ENCODE measurements at places on chromosomes 5 and 9.

DNA sequence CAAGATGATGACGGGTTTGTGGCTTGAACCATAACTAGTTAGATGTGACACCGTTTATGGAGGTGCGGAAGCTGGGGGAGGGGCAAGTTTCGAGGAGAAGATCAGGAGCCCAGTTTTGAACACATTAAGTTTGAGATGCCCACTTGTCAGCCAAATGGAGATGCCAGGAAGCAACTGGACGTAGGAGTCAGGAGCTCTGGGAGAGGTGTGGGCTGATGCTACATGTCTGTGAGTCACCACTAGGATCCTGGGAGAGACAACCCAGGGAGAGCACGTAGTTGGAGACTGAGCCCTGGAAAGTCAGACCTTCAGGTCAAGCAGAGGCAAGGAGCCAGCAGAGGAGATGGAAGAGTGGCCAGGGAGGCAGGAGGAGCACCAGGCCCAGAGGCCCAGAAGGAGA, 48.8 kb upstream of the SLC25A51 start:
- DNase-seq = no peak

- DNase-seq = no peak
Measured at GRCh38 chr9:5301544-5301943, 3.0 kb downstream of the RLN2 start.

GRCh38 chr5:135244620-135245021, 154.4 kb downstream of the MACROH2A1 start:
- DNase-seq = peak; percentile 55

GRCh38 chr5:179185941-179186411, 125.8 kb downstream of the ZNF354C start:
- DNase-seq = no peak

GRCh38 chr9:72931437-72931836, 21.4 kb downstream of the ALDH1A1 start:
- no peak for DNase-seq

DNA sequence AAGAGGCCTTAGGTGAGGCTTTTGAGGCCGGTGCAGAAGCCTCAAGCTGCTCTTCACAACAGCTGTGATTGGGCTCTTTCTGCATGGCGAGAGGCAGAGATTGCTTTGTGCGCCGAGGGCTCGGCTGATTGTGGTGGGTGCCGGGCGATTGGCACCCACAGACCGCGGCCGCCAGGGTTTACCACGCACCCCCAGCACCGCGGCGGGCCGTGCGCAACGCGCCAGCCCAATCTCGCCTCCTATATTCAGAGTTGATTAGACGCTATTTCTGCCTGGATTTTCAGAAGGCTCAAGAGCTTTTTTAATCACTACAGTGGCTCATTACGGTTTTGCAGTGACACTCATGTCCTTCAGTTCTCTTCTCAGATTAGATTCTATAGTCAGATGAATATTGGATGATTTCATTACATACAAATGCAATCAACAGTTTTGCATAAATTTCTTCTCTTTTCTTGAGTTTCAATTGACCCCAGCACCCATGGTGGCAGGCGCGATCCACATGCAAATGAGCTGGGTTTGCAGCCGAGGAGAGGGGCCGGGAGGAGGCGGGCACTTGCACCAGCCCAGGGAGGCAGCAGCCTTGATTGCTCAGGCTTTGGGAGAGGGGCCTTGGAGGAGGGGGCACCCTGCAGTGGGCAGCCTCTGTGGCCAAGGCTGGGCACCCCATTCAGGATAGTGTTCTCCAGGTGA, 33.8 kb upstream of the PTGS1 start:
- no peak for DNase-seq

DNA sequence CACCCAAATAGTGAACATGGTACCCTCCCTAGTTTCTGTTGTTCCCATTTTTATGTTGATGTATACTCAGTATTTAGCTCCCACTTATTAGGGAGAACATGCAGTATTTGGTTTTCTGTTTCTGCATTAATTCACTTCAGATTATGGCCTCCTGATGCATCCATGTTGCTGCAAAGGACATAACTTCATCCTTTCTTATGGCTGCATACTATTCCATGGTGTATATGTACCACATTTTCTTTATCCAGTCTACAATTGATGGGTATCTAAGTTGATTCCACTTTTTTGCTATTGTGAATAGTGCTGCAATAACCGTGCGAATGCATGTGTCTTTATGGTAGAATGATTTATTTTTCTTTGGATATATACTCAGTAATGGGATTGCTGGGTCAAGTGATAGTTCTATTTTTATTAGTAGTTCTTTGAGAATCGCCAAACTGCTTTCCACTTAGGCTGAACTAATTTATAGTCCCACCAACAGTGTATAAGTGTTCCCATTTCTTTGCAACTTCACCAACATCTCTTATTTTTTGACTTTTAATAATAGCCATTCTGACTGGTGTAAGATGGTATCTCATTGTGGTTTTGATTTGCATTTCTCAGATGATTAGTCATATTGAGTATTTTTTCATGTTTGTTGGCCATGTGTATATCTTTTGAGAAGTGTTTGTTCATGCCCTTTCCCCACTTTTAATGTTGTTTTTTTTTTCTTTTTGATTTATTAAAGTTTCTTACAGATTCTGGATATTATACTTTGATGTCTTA, 79.6 kb downstream of the SMIM15 start:
- no peak for DNase-seq

DNA sequence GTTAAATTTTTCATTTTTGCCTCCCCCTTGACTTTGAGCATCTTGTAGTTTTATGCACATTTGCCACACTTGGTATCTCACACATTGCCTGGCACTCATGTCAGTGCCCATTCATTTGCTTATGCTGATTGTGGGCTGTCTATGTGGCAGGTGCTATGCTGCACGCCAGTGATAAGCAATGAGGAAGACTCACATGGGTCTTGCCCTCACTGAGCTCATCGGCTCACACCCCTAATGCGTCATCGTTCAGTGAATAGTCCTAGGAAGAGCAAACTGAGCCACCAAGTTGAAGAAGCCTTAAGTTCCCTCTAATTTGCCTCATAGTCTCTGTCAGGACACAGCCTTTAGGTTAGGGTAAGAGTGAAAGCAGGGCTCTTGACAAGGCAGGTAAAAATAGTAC, 209.4 kb upstream of the IL12B start:
- no peak for DNase-seq

DNA sequence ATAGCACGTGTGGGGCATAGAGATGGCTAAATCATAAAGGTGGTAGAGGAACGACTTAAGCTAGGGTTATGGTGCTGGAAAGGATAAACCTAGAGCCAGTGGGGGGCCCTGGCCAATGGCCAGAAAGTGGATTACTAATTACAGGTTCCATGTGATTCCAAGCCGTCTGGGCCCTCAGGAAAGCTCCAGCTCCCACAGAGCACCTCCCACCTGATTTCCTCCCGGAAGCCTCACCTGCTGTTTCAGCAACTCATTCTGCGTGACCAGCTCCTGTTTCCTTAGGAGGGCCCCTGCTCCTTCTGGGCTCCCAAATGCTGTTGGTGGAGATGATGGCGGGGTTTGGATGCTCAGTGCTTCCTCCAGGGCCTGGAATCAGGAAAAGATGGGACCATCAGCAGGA, 16.2 kb downstream of the GPX3 start:
- no peak for DNase-seq

GRCh38 chr9:104868687-104869404, 59.1 kb downstream of the ABCA1 start:
- peak; percentile 92 for DNase-seq

DNA sequence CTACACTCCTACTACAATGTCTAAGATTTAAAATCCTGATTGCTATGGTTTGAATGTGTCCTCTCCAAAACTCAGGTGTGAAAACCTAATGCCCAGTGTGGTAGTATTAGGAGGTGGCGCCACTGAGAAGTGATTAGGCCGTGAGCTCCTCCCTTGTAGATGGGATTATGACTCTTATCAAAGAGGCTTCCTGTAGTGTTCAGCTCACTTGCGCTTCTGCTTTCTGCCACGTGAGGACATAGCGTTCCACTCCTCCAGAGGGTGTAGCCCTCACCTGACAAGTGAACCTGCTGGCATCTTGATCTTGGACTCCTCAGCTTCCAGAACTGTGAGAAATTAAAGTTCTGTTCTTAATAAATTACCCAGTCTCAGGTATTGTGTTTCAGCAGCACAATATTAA, 33.0 kb upstream of the WHRN start:
- no peak for DNase-seq

- DNase-seq = no peak
Measured at GRCh38 chr5:76657683-76658311, 34.6 kb upstream of the F2RL2 start.

DNA sequence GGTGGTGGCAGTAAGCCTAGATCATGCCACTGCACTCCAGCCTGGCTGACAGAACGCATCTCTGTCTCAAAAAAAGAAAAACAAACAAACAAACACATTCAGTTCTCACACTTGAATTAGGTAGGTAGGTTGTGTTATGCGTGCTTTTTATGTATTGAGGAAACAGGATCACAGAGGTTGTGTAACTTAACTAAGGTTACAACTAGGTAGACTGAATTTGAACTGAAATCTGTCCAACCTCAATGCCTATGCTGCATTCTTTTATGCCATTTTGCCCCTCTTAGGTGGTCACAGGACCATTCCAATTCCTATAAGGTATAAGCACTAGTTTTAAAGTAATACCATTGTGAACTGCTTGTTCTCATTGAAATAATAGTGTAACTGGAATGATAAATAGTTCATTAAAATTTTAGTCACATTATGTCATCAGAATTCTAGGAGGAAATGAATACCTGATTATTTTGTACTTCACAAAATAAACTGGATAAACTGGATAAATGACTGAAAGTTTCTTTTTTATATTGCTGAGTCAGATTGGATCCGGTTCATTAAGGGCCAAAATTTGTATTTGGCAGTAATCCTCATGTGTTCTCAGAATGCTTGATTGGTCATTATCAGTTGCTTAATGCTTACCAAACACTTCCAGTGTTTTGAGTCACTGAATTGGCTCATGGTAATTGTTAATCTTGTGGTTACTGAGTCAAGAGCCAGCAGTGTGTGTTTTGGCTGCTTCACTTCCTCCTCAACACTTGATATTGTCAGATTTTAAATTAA, 7.1 kb downstream of the UBAP1 start:
- DNase-seq = peak; percentile 15

DNA sequence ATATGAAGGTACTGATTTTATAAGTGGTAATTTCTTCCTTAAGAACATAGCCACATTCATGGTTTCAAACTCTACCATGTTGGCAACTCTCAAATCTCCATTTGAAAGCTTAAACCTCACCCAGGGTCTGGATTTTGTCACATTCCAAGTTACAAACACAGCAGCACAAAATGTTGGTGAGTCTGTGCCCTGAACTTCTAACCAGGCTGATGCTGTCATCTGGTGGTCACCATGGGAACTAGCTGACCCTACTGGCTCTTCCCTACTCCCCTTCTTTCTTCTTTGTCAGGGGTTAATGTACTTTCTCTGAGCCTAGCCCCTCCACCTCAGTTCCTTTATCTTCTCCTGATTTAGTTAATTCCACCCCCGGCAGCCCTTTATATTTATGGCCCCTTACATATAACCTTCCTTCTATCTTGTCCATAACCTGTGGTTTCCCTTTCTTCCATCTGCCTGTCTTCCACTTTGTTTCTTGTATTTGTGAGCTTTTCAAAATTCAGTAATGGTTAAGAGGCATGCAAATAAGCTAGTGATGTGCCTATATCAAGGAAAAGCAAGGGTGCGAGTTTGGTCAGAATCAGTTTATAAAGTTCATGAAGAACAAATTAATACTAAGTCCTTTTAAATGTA, 35.9 kb downstream of the TGFBR1 start:
- no peak for DNase-seq

DNA sequence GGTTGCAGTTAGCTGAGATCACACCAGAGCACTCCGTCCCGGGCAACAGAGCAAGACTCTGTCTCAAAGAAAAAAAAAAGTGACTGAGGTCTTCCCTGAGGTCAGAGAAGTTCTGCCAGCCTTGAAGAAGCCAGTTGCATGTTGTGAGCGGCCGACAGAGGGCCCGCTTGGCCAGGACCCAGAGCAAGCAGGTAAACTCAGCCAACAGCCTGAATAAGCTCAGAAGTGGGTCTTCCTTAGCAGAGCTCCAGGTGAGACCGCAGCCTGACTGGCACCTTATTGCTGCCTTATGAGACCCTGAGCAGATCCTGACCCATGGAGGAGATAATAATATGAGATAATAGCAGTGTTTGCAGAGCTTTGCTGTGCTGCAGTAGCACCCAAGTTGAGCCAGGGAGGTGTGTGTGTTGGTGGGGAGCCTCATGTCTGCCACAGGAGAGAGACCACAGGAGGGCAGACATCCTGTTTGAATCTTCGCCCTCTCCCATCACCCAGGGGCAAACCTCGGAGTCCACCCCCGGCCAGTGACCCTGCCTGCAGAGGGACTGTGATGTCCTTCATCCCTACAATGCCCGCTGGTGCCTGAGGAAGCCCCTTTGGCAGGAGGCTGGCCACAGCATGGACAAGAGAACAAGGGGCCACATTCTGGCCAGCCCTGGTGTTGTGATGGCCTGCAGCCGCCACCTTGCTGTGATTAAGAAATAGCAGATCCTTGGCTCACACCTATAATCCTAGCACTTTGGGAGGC, 10.8 kb upstream of the BARX1 start:
- DNase-seq = peak; percentile 78

DNA sequence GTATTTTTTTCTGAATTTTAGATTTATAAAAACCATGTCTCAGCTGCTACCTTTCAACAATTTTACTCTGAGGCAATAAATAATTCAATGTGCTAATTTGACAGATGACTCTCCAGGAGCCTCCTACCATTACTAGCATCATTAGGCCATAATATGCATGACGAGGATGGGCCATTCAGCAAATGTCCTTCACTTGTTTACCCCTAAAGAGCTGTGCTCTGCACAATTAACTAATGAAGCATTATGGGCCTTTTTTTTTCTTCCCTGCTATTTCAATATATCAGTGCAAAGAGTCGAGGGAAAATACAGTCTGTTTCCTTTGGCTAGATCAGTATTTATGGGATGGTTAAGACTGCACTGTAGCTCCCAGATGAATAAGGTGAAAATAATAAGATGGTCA, 627.2 kb downstream of the ISL1 start:
- no peak for DNase-seq

- no peak for DNase-seq
Measured at GRCh38 chr9:81814794-81815464, 113.3 kb upstream of the SPATA31D4 start.

DNA sequence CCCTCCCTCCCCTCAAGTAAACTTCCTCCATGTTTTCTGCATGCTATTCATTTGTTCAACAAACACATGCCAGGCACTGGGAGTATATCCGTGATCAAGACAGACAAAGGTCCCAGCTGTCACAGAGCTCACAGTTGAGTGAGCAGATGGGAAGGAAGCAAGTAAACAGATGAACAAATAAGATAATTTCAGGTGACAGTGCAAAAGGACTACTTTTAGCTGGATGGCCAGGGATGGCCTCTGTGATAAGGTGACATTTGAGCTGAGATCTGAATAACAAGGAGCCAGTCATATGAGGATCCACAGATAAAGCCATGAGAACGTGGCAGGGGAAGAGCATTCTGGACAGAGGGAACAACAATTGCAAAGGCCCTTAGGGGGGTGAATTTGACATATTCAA, 121.7 kb upstream of the RAD23B start:
- DNase-seq = no peak

All from posterior vena cava (tissue), 2 donors.